ENCODE measurements at places on chromosomes 16 and 17.

GRCh38 chr17:17824119-17824782 lies 12.5 kb downstream of the SREBF1 start:
- no peak for DNase-seq

DNA sequence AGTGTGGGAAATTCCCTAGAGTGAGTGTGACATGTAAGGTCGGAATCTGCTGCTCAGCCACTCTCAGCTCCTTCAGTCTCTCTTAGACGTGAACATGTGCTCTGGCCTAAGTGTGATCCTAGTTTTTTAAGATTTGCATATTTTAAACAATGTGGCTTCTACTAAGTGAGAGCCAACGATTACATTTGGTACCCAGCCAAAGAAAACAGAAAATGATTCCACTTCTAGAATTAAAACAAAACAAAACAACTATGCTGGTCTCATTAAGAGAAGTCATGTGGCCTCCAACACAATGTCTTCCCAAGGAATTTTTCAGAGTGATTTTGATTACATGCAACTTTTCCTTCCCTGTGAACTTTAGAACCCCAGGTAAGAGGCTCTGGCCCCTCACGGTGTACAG lies 10.1 kb downstream of the TMEM238L start:
- no peak for DNase-seq

DNA sequence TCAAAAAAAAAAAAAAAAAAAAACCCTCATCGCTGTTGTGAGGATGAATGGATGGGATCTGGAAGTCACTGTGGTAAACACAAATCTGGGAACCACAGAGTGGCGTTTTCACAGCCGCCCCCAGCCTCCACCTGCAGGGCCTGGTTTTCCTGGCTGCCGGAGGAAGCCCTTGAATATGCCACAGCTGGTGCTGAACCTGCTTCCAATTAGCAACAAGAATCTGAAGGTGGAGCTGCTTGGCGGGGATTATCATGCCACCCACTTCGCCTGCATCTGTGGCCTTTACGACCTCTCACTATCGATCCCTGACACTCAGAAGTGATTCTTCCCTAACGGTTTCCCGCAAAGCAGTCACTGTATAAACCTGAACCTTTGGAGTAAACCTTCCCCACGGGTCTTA lies 16.1 kb downstream of the MRM3 start:
- DNase-seq: peak; percentile 73

DNA sequence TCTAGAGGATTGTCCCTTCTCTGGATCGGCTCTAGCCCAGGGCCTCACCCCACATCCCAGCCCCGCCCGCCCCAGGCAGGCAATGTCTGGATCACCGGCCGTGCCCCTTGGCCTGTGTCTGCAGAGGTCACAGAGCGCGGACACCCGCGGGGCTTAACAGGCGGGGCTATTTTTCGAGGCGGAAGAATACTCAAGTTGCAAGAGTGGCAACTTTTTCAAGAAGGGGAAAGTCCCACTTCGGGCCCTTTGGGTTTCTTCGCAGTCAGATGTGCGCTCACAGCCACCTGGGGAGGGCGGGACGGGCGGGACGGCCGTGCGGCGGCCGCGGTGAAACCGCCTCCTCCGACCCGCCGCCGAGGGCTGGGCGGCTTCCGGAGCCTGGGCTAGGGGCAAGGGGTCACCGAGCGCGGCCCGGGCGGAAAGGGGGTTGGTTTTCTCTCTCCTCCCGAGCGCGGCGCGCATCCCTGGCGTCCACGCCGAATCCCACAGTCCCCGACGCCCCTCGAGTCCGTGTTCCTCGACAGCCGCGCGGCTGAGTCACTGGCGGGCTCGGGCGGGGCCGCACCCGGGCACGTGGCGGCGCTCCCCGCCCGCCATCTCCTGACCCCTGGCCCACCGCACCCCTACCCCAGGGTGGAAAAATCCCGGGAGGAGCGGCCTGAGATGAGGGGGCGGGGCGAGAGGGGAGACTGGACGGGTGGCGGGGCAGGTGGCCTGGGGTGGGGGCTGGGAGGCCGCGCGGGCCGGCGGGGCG lies 1.2 kb upstream of the PFN1 start:
- DNase-seq: no peak

DNA sequence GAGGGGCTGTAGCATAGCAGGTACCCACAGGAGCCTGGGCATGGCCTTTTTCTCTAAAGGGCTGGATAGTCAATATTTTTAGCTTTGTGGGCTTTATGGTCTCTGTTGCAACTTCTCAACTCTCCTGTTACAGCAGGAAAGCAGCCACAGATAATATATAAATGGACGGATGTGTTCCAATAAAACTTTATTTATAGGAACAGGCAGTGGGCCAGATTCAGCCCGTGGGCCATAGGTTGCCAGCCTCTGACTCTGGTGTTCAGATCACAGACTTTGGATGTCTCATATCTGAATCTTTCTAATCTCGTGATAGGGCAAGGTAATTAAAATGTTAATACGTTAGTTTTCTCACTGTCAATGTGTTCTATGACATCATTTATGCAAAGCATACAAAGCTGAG lies 136.4 kb downstream of the WWOX start:
- DNase-seq: no peak

DNA sequence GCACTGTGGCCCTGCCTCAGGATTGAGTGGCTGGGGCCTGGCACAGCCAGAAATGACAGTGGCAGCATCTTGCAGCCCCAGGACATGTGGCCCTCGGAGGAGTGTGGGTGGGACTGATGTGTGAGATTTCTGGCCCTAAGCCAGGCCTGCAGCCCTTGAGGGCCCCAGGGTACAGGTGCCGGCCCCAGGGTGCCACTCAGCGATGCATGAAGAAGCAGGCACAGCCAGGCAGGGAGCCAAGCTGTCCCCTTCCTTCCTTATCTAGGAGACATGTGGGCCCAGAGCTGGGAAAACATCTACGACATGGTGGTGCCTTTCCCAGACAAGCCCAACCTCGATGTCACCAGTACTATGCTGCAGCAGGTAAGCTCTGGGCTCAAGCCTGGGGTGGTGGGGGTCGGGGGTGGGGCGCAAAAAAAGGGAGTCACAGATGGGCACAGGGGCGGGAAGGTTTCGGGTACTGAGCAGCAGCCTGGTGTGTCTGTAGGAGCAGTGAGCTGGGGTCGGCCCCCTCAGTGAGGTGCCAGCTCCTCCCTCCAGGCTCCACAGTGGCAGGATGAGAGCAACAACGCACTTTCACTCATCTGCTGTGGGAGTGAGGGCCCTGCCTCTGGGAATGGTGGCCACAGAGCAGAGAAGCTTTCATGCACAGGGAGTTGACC lies 4.1 kb downstream of the ACE start:
- DNase-seq: peak; percentile 97

- DNase-seq: no peak
These were observed 1504.5 kb downstream of the CDH11 start for GRCh38 chr16:63617047-63617989.

GRCh38 chr16:76335180-76335974 lies 58.2 kb downstream of the CNTNAP4 start:
- DNase-seq: peak; percentile 28

DNA sequence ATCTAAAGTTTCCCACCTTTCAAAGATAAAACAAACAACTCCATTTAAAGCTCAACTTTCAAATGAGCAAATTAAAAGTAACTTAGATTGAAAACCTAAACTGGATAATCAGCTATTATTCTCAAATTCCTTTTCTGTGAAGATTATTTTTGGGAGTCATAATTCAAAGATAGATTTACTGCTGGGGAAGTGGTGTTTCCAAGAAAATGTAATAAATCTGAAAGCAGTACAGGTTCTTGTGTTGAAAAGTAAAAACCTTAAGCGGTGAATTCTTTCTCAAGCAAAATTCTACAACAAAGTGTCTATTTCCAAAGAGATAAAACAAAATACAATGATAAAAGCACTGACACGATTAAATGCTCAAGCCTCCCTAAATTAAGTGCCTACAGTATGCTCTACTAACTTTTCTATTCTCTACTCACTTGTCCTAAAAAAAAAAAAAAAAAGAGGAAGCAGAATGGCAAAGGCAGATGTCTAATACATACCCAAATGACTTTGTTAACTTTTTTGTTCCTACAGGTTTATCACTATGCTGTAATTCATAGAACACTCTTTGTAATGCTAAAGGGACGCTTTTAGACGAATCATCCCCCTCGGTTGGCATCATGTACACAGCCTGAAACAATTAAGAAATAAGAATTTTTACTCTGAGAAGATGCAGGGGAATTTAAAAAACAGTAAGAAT lies 34.5 kb downstream of the LITAFD start:
- DNase-seq: no peak

DNA sequence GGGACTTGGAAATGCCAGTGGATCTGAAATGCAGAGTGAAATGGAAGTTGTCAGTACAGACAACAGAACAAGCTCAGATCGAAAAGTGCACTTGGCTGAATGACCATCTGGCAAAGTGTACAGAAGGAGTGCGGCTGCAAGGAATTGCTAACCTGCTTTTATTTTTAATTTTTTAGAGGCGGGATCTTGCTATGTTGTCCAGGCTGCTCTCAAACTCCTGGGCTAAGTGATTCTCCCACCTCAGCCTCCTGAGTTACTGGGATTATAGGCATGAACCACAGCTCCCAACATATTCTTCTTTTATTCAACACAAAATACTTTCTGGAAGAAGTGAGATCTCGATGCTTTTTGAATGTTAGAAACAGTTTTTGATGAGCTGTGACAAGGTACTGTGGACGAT lies 3.6 kb downstream of the LRRC59 start:
- DNase-seq: no peak

DNA sequence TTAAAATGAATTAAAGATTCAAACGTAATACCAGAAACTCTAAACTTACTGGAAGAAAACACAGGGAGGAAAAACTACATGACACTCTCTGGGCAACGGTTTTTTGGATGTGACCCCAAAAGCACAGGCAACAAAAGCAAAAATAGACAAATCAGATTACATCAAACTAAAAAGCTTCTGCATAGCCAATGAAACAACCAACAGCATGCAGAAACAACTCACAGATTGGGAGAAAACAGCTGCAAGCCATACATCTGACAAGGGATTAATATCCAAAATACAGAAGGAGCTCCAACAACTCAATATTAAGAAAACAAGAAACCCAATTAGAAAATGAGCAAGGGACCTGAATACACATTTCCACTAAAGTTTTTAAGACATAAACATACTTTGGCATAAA lies 69.2 kb upstream of the ALOX12 start:
- no peak for DNase-seq

DNA sequence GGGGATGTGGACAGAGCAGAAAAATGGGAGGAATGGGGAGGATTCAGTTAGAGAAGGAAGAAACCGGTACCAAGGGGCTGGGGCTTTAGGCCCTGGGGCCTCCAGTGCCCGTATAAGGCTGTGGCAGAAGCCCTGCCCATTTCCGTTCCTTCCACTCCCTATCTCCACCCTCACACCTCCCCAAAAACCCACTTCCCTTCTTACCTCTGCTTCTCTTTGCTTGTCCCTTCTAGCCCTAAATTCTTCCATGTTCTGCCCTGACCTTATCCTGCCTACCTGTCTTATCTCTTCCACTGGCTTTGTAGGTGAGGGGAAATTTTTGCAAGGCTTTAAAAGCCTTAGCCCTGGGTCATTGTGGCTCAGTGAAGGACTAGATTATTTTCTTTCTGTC lies 4.1 kb downstream of the RNF167 start:
- no peak for DNase-seq

GRCh38 chr17:4485676-4486646 lies 12.7 kb upstream of the SPNS2 start:
- no peak for DNase-seq

DNA sequence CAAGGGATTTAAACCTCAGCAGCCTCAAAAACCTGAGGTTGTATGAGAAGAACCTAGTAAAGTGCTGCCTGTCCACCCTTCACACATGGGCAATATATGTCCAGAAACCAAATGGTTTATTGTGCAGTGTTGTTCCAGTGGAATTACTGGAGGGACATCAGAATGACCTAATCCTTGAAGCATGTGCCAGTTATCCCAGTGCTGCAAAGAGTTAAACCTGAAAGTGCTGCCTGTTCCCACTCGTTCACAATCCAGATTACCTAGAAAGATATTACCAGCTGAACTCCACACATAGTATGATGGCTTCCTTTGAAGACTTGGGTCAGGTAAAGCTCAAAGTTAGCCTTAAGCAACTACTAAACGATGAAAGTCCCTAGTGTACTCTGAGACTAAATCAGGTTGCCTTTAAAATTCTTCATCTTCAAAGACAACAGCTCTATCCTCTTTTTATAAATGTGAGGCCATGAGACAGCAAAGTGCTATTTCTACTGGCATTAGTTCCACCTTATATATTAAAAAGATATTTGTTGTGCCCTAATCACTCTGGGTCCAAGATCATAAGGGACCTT lies 133.1 kb downstream of the SNX11 start:
- DNase-seq: no peak

DNA sequence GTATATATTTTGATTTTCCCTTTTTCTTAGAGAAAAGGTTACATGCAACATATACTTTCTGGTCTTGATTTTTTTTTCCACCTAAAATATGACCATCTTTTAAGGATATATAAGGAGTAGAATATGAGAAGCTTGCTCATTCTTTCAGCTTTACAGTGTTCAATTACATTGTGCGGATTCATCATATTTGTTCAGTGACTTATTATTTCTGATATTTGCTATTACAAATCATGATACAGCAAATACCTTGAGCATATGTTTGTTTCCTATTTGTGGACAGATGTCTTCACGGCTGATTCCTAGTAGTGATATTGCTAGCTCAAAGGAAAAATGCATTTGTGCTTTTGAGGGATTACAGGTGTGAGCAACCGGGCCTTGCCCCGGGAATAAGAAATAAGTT lies 18.1 kb downstream of the KATNIP start:
- no peak for DNase-seq

GRCh38 chr16:3641801-3642396 lies 12.6 kb upstream of the DNASE1 start:
- no peak for DNase-seq

DNA sequence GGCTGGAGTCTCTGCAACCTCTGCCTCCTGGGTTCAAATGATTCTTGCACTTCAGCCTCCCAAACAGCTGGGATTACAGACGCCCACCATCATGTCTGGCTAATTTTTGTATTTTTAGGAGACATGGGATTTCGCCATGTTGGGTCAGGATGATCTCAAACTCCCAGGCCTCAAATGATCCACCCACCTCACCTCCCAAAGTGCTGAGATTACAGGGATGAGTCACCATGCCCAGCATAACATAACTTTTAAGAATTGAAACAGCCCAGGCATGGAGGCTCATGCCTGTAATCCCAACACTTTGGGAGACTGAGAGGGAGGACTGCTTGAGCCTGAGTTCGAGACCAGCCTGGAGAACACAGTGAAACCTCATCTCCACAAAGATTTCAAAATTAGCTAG lies 2.5 kb downstream of the RSL1D1 start:
- DNase-seq: no peak

GRCh38 chr16:48622456-48623303 lies 12.7 kb upstream of the N4BP1 start:
- DNase-seq: no peak

GRCh38 chr17:50527155-50527762 lies 5.3 kb upstream of the EPN3 start:
- DNase-seq: no peak
